ENCODE measurements at places on chromosomes 4 and X. TPM values are rescaled to one million over a fixed set of nuclear protein-coding genes. Genes with fewer than 3 reads are reported as not detected.

UCP1 gene
- total RNA-seq: not detected

- DNase-seq: no peak
Measured at GRCh38 chr4:56048702-56049431, 100.1 kb downstream of the CEP135 start.

CT83 gene
- total RNA-seq: not detected

- DNase-seq: no peak
Measured at GRCh38 chr4:26238778-26239679, 81.8 kb upstream of the RBPJ start.

DNA sequence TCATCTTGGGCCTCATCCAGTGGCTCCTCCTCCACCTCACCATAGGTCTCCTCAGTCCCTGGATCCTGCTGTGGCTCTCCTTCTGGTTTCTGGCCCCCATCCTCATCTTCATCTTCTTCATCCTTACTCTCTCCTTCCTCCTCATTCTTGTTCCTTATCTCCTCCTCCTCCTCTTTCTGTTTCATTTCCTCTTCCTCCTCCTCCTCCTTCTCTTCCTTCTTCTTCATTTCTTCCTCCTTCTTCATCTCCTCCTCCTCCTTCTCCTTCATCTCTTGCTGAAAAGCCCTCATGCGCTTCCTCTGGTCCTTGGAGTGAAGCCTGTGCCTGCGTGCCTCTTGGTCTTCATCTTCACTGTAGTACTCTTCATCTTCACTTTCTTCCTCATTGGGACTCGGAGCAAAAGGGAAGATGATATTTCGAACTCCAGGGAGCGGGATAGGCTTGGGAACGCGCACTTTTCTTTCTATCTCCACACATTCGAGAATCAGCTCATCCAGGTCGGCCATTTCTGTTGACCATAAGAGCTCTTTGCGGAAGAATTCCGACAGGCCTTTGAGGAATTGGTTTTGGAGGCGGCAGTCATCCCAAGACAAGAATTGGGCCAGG lies 1.5 kb downstream of the RTL5 start:
- DNase-seq: no peak
